Panc1 (cell line): ENCODE measurements at places on chromosomes 7 and 10. TPM values are rescaled to one million over a fixed set of nuclear protein-coding genes. Genes with fewer than 3 reads are reported as not detected.

The SLC26A3 gene
- total RNA-seq: 0.36 TPM

DNA sequence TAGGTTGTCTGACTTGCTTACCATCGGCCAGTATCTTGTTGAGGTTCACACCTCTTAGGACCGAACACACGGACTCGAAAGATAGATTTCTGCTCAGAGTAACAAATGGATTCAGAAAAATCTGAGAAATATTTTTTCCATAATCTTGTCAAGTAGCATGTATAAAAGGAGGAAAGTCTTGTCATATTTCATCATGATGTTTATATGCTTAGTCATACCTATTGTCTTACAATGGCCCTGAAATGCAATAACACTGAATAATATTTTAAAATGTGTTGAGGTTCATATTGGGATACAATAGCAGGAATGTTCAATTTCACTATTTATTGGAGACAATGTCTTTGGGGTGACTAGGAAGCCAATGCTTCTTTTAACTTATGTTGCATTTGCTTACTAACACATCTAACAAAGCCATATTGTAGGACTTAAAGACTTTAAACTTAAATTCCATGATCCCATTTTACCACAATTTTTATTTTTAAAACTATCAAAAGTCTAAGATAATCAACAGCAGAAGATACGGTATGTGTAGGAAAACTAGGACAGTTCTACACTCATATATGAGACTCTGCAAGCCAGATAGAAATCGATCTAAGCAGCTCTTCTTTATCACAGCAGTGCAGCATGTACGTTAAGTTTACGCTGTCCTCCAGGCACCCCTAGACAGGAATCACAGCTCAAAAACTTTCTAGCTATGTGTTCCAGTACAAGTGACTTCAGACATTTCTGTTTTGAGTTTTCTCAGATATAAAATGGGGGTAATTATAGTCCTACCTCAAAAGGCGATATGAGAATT, 135.7 kb upstream of the CAV2 start:
- DNase-seq: no peak

DNA sequence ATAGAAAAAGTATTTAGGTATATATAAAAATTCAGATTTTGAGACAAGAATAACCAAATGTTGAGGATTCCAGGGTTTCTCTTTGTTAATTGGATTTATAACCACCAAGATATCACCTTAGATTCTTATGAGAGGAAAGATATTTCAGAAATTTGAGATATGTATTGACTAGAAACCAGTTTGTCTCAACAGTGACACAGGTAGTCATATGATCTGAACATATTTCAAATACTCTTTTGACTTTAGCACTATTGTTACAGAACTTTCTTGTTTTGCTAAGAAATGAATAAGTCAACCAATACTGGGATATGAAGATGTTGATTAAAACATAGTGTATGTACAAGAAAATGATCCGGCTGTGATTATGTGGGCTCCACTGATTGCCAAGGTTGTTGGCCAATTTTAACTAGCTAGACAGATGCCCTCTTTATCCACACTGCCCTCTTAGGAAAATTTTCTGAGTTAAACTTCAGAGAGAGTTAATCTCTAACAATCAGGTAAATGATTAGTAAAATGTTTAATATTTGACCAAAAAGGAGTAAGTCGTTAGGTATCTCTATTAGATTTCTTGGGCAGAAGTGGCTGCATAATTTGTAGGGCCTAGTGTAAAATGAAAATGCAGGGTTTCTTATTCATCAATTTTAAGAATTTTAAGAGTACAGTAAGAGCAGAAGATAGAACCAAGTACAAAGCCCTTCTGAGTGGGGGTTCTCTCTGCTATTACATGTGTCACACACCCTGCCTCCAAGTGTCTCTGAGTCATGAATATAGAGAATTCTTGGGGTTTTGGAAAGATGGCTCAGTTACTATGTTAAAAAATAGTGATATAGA, 376.0 kb downstream of the TFEC start:
- no peak for DNase-seq

DNA sequence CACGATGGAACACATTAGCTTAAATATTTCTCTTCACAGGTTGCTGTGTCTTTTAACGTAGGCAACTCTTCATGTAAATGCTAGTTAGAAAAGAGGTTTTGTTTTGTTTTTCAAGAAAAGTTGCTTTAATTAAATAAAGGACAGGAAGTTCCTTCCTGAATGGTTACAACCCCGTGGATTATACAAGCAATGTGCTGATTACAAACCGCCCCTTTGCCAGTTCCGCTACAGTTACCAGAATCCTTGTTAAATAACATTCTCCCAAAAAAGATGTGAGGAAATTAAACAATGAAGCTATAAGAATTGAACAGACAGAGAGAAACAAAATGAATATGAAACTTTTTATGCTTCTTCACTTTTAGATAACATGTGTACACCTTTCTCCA, 75.1 kb downstream of the LYZL2 start:
- no peak for DNase-seq

- DNase-seq: no peak
Observed at GRCh38 chr7:98724591-98724990, 107.5 kb downstream of the NPTX2 start.

DNA sequence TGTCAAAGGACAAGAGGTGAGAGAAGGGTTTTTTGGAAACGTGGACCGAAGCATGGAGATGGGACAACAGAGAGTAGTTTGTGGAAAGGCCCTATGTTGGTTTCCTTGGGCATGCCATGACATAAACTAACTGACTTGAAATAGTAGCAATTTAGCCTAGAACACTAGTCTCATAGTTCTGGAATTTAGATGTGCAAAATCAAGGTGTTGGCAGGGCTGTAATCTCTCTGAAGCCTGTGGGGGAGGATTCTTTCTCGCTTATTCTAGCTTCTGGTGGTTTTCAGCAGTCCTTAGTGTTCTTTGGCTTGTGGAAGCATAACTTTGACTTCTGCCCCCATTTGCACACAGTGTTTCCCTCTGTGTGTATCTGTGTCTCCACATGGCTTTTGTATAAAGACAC, 283.4 kb downstream of the GFRA1 start:
- no peak for DNase-seq

GRCh38 chr7:14071045-14071444, 81.6 kb upstream of the ETV1 start:
- no peak for DNase-seq

DNA sequence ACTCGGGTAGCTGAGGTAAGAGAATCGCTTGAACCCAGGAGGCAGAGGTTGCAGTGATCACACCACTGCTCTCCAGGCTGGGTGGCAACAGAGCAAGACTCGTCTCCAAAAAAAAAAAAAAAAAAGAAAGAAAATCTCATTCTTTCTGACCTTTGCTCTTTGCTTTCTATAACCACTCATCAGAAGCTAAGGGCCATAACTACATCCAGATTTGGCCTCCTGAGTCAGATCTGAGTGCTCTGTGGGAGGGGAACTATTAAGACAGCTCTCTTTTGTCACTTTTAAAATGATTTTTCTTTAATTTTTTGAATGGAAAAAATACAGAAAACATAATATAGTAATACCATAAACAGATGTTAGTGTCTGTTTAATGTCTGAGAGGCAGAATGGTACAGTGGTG, 210.1 kb downstream of the KIAA1217 start:
- DNase-seq: no peak
